Erythroblast (primary cell): ENCODE measurements at places on chromosomes 16 and 17.

GRCh38 chr16:86089334-86089900 is 190.5 kb downstream of the IRF8 start:
- no peak for DNase-seq

- no peak for DNase-seq
Observed at GRCh38 chr17:18371455-18371854, 6.1 kb upstream of the EVPLL start.

DNA sequence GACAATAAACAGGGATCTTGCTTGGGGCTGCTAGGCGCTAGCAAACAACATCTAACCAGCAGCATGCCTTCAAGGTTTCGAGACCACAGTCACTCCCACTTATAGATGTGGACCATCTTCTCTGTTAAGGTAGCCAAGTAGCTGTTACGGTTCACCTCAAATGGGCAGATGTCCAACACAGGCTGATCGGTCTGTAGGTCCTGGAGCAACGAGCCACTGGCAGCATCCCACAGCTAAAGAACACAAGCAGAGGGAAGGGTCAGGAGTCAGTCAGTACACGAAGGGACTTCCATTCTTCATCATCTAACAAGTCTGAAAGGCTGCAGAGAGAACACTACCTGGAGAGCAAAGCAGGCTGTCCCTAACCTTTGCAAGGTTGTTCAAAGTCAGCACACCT is 16.9 kb upstream of the GLG1 start:
- DNase-seq = no peak

DNA sequence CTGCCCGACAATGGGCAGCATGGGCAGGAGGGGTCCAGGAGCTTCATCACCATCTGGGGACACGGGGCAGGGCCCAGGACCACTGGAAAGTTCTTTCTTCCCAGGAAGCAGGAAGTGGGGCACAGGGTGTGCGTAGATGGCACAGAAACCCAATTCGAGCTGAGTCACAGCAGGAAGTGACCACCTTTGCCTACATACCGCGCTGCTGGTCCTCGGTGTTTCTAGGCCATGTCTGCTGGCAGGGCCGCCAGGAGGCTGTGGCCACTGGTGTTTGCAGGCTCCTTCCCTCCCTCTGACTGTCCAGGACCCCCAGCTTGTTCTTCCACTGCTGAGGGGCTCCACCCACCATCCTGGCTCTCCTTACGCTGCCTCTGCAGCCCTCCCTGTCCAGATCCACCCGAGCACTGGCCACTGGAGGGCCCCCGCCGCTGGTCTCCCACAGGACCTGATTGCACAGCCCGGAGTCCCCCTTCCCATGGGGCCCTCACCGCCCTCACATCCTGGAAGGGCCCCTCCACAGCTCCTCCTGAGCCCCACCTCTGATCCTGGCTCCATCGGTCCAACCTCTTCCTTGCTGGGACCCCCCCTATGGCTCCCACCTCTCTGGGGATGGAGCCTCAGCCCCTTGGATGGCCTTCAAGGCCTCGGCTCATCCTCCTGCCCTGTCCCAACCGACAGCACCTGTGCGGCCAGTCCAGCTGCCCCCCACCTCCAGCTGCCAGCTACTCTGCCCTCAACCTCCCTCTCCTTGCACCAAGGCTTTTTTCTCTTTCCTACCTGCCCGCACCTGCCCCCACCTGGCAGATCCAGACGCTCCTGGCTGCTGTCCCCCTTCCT is 14.5 kb upstream of the RASD1 start:
- DNase-seq = no peak

- no peak for DNase-seq
Observed at GRCh38 chr16:74113545-74113944, 183.1 kb upstream of the PSMD7 start.

- no peak for DNase-seq
Observed at GRCh38 chr16:47250983-47251382, 107.2 kb upstream of the NETO2 start.

DNA sequence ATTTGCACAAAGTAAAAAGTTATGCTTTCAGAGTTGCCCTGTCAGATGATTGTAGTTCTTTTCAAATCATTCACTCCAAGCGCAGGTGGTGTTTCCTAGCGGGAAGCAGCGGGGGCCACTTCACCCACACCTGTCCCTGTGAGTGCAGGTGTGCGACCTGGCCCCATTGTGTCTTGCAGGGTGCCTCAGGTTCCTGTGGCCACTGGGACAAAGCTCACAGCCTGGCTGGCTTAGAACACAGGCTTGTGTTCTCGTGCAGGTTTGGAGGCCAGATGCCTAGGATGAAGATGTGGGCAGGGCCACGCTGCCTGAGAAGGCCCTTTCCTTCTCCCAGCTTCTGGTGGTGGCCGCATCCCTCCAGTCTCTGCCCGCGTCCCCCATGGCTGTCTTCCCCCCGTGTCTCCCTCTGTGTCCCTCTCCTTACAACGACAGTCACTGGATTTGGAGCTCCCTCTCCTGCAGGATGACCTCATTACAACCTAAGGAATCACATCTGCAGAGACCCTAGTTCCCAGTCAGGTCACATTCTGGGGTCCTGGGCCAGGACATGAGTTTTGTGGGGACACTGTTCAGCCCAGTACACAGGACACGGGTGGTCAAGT is 90.5 kb downstream of the NPIPB11 start:
- no peak for DNase-seq

DNA sequence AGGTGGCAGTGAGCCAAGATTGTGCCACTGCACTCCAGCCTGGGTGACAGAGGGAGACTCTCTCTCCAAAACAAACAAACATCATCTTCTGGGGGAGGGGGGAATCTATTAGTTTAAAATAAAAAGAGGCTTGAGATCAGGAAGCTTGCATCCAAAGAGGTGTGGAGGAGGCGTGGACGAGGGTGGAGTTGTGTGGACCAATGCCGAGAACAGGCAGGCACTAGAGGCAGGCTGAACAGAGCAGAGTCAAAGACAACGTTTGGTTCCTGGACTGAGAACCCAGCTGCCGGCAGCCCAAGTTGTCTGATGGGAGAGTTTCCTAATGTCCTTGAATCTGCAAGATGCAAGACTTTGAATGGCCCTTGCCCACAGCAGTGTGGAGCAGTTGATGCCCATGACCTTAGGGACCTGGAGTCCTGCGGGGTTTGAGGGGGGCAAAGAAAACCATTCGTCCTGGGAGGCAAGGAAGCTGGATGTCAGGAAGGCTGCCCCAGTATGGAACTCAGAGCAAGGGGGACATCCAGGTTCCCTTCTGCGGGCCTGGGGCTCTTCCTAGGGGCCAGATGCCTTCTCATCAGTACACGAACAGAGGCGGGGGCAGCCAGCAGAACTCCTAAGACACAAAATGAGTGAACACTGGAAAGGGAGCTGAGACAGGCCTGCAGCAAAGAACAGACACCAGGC is 9.2 kb downstream of the TBC1D16 start:
- DNase-seq = no peak

DNA sequence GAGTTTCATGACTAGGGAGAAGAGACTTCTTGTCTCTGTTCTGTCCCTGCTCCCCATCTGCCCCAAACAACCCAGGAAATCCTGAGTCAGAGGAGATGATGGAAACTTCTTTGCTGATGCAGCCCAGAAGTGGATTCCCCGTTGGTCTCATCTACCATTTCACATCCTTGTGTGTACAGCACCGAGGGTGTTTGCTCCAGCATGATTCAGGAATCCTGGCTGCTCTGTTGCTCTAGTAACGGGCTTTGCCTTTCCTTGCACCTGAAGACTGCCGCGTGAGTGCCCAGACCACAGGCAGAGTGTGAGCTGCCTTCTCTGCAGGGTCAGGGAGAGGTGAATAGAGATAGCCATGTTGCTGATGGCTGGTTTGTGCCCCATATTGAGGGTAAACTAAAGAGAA is 408.4 kb downstream of the CPPED1 start:
- no peak for DNase-seq

DNA sequence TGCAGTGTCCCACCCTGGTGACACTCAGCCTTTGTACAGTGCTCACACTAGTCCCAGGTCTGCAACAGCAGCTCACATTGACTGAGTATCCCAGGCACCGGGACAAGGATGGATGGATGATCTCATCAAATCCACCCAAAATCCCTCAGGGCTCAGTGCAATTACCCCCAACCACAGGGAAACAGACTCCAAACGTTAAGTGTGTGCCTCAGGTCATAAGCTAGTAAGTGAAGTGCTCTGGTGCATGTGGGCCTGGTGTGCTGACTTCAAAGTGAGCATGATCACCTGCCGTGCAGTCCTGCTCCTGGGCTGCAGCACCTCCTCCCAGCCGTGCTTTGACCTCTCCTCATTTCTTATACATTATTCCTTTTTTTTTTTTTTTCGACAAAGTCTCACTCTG is 31.2 kb upstream of the CD300E start:
- DNase-seq = no peak

DNA sequence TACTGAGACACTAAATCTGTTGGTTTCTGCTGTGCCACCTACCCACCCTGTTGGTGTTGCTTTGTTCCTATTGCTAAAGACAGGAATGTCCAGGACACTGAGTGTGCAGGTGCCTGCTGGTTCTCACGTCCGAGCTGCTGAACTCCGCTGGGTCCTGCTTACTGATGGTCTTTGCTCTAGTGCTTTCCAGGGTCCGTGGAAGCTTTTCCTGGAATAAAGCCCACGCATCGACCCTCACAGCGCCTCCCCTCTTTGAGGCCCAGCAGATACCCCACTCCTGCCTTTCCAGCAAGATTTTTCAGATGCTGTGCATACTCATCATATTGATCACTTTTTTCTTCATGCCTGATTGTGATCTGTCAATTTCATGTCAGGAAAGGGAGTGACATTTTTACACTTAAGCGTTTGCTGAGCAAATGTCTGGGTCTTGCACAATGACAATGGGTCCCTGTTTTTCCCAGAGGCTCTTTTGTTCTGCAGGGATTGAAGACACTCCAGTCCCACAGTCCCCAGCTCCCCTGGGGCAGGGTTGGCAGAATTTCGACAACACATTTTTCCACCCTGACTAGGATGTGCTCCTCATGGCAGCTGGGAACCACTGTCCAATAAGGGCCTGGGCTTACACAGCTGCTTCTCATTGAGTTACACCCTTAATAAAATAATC is 14.6 kb downstream of the STH start:
- no peak for DNase-seq
